Panc1 (cell line): ENCODE measurements at places on chromosomes 4 and X. TPM values are rescaled to one million over a fixed set of nuclear protein-coding genes. Genes with fewer than 3 reads are reported as not detected.

BMP3 gene
- total RNA-seq, result 0.08 TPM

CD99 gene
- 67.6 TPM for total RNA-seq

STPG2 gene
- total RNA-seq, result not detected

ARMCX4 gene
- 5.0 TPM for total RNA-seq

SSX4 gene
- total RNA-seq, result 0.15 TPM

SYNPO2 gene
- 0.28 TPM for total RNA-seq

FRMD7 gene
- not detected for total RNA-seq

FABP2 gene
- not detected for total RNA-seq

CXCL5 gene
- 0.10 TPM for total RNA-seq

FGG gene
- total RNA-seq, result 1.8 TPM

TMSB15C gene
- 2.1 TPM for total RNA-seq

DNA sequence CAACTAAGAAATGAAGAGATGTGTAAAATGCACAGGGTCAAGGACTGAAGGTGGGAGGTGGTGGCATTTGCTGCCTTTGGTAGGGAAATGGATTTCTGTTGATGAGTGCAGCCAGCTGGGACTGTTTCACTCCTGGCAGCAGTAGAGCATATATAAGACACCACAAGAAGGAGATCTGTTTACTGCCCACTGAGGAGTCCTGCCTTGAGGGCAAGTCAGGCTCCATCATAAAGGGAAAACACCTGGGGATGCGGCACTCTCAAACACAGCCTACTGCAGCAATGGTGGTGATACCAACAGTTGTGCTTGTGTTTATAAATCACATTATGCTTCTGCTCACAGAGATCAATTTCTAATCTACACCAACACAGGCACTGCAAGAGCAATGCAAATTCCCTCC, 222.1 kb downstream of the TACR3 start:
- H3K4me1 ChIP-seq, result no peaks in the 10 kb centered on the region
- DNase-seq, result no peak
- no peaks in the 10 kb centered on the region for H3K36me3 ChIP-seq

DNA sequence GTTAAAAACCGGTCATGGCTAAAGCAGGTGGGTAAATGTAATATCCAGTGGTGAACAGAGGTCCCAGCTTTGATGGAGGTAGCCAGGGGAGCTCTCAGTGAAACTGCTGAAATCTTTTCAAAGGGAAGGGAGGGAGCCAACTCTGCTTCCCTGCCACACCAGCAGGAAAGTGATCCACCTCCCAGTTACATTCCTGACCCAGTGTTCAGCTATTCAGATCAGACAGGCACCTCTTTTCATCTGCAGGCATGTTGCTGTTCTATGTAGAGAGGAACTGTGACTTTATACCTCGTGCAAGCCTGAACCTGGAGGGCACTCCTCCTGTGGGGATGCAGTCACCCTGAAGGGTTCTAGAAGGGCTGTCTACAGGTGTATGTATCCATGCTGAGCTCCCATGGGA, 37.6 kb downstream of the DCLK2 start:
- no peaks in the 10 kb centered on the region for H3K27me3 ChIP-seq
- H3K36me3 ChIP-seq, result no peaks in the 10 kb centered on the region
- H3K27ac ChIP-seq, result peak overlapping the region; percentile 82
- no peak overlapping the region for H3K4me3 ChIP-seq

- DNase-seq, result no peak
- H3K27me3 ChIP-seq, result no peaks in the 10 kb centered on the region
- H3K36me3 ChIP-seq, result no peaks in the 10 kb centered on the region
- no peaks in the 10 kb centered on the region for H3K4me1 ChIP-seq
- no peak overlapping the region for H3K4me3 ChIP-seq
- H3K27ac ChIP-seq, result no peak overlapping the region
Observed at GRCh38 chrX:1464041-1464970, 11.6 kb upstream of the ASMTL start.

DNA sequence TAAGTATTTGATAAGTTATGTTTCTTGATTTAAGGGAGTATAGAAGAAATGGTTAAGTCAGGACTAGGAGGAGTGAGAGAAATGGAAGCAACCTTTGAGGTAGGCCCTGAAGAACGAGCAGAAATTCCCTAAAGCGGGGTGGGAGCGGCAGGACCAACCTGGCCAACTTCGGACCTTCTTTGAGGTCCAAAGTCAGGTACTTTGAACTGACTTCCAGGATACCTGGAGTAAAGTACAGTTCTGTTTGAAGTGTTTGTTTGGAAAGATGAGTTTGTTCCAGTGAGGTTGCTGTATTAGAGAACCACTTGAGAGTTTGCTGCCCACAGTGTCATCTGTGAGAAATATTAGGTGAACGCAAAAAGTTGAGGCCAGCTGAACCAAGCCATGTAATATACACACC, 11.7 kb downstream of the RNF4 start:
- H3K27ac ChIP-seq, result no peak overlapping the region
- H3K4me3 ChIP-seq, result no peak overlapping the region
- H3K36me3 ChIP-seq, result no peaks in the 10 kb centered on the region
- H3K27me3 ChIP-seq, result no peaks in the 10 kb centered on the region
- no peak for DNase-seq

DNA sequence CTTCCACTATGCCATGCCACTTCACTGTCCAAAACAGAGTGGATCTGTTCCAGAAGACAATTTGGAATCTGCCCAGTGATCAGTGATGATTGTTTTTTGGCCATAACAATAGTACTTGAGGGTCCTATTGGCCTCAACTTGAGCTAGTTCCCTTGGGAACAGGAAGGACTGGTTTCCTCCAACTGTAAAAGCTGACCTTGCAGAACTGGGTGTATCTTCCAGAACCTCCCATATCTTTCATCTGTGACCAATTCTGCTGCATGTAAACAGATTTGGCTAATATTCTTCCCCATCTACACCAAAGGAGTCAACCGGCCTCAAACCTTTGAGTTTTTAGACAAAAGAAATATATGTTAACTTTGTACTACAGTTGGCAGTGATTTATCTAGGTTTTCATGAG, 165.1 kb upstream of the TRPC5 start:
- no peaks in the 10 kb centered on the region for H3K4me1 ChIP-seq
- H3K36me3 ChIP-seq, result no peaks in the 10 kb centered on the region
- H3K27ac ChIP-seq, result no peak overlapping the region
- DNase-seq, result no peak
- H3K4me3 ChIP-seq, result no peak overlapping the region

- H3K4me1 ChIP-seq, result no peaks in the 10 kb centered on the region
- H3K4me3 ChIP-seq, result no peak overlapping the region
- no peak for DNase-seq
Observed at GRCh38 chr4:38917481-38918025, 49.9 kb downstream of the FAM114A1 start.

DNA sequence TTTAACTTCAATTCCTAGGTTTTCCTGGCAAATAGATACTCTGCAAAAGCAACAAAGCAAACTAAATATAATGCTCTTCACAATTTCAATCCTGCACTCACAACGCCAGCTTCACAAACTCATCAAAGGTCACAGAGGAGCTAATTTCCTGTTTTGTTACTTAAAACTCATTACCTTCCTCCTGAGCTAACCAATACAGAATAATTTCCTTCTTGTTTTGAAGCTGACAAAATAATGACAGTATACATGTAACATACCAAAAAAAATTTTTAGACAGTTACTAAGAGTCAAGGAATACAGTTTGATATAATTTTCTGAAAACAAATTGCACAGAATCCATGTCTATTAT, 17.9 kb downstream of the CNOT6L start:
- DNase-seq, result no peak
- no peaks in the 10 kb centered on the region for H3K4me1 ChIP-seq
- H3K27ac ChIP-seq, result no peak overlapping the region
- H3K27me3 ChIP-seq, result no peaks in the 10 kb centered on the region

- no peaks in the 10 kb centered on the region for H3K36me3 ChIP-seq
- no peak overlapping the region for H3K4me3 ChIP-seq
- no peaks in the 10 kb centered on the region for H3K4me1 ChIP-seq
Observed at GRCh38 chrX:13087322-13088155, 43.1 kb upstream of the FAM9C start.

- H3K36me3 ChIP-seq, result no peaks in the 10 kb centered on the region
- no peak overlapping the region for H3K27ac ChIP-seq
- H3K4me3 ChIP-seq, result no peak overlapping the region
- DNase-seq, result no peak
Observed at GRCh38 chrX:12197030-12197429, 58.8 kb downstream of the FRMPD4 start.

GRCh38 chr4:113695328-113696169, 66.0 kb downstream of the CAMK2D start:
- no peak overlapping the region for H3K27ac ChIP-seq
- H3K4me1 ChIP-seq, result peaks cover 4% of the 10 kb centered on the region
- no peak for DNase-seq
- no peaks in the 10 kb centered on the region for H3K36me3 ChIP-seq
- H3K27me3 ChIP-seq, result no peaks in the 10 kb centered on the region
- no peak overlapping the region for H3K4me3 ChIP-seq

- no peaks in the 10 kb centered on the region for H3K36me3 ChIP-seq
- H3K4me1 ChIP-seq, result no peaks in the 10 kb centered on the region
- no peak overlapping the region for H3K4me3 ChIP-seq
- H3K27ac ChIP-seq, result no peak overlapping the region
- no peaks in the 10 kb centered on the region for H3K27me3 ChIP-seq
- no peak for DNase-seq
Observed at GRCh38 chr4:104735174-104735573, 240.5 kb upstream of the CXXC4 start.

DNA sequence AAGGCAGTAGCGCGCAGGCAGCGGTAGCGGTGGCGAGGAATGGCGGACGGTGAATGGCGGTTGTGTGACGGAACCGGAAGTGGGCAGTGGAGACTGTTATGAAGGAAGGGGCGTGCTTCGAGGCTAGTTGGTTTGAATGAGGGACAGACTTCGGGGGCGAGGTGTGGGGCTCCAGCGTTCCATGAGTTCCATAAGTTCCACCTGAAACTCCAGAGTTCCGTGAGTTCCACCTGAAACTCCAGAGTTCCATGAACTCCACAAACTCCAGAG, 70.2 kb downstream of the FAM47C start:
- H3K4me3 ChIP-seq, result no peak overlapping the region
- H3K27me3 ChIP-seq, result no peaks in the 10 kb centered on the region
- H3K36me3 ChIP-seq, result no peaks in the 10 kb centered on the region
- DNase-seq, result no peak
- no peak overlapping the region for H3K27ac ChIP-seq

DNA sequence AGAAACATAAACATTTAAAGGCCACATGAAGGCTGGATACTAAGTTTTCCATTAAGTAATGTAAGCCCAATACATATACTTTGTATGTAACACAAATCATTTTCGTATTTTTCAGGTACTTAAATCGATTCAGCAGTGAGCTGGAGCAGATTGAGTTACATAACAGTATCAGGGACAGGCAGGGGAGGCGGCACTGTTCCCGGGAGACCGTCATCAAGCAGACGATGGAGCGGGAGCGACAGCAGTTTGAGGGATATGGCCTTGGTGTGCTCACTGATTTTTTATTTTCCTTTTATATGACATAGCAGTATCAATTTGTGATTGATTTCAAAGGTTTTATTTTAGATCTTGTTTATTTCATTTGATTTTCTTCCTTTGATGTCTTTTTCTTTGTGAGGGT, 20.7 kb downstream of the TMA16 start:
- no peak overlapping the region for H3K27ac ChIP-seq
- H3K36me3 ChIP-seq, result peaks cover 28% of the 10 kb centered on the region
- H3K4me1 ChIP-seq, result no peaks in the 10 kb centered on the region

GRCh38 chrX:129618997-129619396, 35.8 kb downstream of the APLN start:
- H3K27ac ChIP-seq, result no peak overlapping the region
- H3K4me1 ChIP-seq, result no peaks in the 10 kb centered on the region
- H3K36me3 ChIP-seq, result no peaks in the 10 kb centered on the region
- no peak overlapping the region for H3K4me3 ChIP-seq
- no peaks in the 10 kb centered on the region for H3K27me3 ChIP-seq

DNA sequence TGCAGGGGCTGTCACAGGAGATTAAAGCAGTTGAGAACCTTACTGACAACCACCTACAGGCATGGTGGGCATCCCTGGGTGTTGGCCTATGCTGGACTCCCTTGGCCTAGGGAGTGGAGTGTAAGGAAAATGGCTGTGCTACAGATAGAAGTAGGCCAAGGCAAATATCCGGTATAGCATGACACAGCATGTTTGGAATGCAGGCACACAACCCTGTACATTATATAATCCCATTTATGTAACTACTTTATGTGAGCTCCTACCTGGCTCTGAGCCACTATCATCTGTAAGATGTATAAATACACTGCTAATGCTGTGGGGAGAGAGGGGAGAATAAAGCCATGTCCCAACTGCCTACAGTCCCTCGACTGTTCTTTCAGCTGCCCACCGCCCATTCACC, 38.7 kb upstream of the KCTD8 start:
- H3K27me3 ChIP-seq, result no peaks in the 10 kb centered on the region
- no peak for DNase-seq
- no peaks in the 10 kb centered on the region for H3K4me1 ChIP-seq

GRCh38 chrX:45009371-45010000, 136.5 kb downstream of the KDM6A start:
- DNase-seq, result peak; percentile 5
- no peaks in the 10 kb centered on the region for H3K36me3 ChIP-seq
- no peak overlapping the region for H3K4me3 ChIP-seq
- no peaks in the 10 kb centered on the region; the same call in 1 of the 2 replicates for H3K4me1 ChIP-seq
- H3K27me3 ChIP-seq, result no peaks in the 10 kb centered on the region

GRCh38 chr4:41236508-41236907, 20.2 kb upstream of the UCHL1 start:
- H3K27me3 ChIP-seq, result no peaks in the 10 kb centered on the region
- no peak overlapping the region for H3K27ac ChIP-seq
- no peaks in the 10 kb centered on the region for H3K36me3 ChIP-seq
- no peaks in the 10 kb centered on the region for H3K4me1 ChIP-seq
- H3K4me3 ChIP-seq, result no peak overlapping the region

DNA sequence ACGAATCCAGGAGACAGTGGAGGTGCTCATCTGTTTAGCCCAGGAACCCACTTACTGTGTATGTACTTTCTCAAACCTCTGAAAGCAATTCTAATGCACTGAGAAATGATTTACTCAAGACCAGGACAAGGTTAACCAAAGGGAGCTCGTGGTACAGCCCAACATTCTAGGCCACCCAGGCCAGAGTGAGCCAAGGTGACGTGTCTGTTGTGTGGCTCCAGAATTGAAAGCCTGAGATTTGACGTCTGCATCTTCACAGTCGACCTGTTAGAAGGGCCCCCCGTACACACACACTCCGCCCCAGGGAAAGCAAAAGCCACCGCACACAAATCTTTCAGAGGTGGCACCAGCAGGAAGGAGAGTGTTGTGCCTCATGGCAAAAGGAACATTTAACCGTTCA, 2.3 kb downstream of the MAP3K15 start:
- no peaks in the 10 kb centered on the region for H3K4me1 ChIP-seq
- H3K4me3 ChIP-seq, result no peak overlapping the region
- H3K36me3 ChIP-seq, result no peaks in the 10 kb centered on the region
- H3K27ac ChIP-seq, result no peak overlapping the region
- no peaks in the 10 kb centered on the region for H3K27me3 ChIP-seq
- no peak for DNase-seq

GRCh38 chr4:180377741-180378140, 1865.5 kb upstream of the TENM3 start:
- no peak overlapping the region for H3K4me3 ChIP-seq
- DNase-seq, result no peak
- H3K27me3 ChIP-seq, result no peaks in the 10 kb centered on the region
- no peaks in the 10 kb centered on the region for H3K4me1 ChIP-seq
- no peaks in the 10 kb centered on the region for H3K36me3 ChIP-seq
- no peak overlapping the region for H3K27ac ChIP-seq
